ENCODE measurements at places on chromosomes 2 and 18.

DNA sequence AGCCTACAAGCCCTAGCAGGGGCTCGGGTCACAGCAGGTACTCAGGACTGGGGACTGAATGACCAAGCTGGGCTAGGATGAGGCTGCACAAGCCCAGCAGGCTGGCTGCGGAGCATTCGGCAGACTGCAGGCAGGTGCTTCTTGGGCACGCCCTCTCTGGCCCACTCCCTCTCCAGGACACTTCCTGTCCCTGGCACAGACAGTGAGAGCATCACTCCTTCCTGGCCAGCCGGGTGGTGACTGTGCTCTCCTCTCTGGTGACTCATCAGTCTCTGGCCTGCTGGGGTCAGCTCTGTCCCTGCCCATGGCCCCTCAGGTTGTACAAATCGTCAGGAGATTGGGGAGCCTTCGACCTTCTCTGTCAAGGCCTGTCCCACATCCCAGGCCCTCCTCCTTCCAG, 22.5 kb downstream of the C1QL2 start:
- DNase-seq, result no peak

DNA sequence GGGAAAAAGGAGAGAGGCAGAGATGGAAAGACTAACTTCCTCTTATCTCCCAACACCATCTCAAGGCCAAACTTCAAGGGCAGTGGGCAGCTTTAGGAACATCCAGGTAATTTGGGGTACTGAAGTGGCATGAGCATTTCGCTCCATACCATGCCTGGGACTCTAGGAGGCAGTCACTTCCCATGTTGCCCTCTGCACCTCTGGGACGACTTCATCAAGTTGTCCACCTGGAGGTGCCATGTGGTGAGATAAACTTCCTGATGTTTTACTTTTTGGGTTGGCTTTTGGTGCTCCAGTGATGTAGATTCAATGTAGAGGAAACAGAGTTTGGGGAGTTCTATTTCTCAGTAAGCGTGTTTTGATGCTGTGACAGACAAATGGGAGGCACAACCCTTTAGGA, 56.3 kb upstream of the UPP2 start:
- no peak for DNase-seq

- no peak for DNase-seq
Observed at GRCh38 chr2:64697297-64698176, 43.8 kb upstream of the SERTAD2 start.

DNA sequence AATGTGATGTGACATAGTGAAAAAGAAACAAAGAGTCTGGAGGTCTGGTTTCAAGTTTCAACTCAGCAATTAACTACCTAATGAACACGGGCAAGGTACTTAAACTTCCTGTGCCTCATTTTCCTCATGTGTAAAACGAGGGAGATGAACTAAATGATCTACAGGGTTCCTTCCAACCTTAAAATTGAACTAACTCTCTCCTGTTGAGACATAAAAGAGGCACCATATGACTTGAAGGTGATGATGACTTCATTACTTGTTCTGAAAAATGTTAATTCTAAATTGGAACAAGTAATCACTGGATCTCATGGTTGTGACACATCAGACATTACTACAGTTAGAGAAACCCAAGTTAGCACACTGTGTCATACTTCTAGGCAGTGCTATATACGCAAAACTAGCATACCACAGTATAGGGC, 8.9 kb upstream of the REL start:
- DNase-seq, result no peak

GRCh38 chr2:19900931-19901441, 797 bp downstream of the TTC32 start:
- peak; percentile 52 for DNase-seq

- DNase-seq, result no peak
Observed at GRCh38 chr2:237765875-237766274, 32.7 kb upstream of the RBM44 start.

DNA sequence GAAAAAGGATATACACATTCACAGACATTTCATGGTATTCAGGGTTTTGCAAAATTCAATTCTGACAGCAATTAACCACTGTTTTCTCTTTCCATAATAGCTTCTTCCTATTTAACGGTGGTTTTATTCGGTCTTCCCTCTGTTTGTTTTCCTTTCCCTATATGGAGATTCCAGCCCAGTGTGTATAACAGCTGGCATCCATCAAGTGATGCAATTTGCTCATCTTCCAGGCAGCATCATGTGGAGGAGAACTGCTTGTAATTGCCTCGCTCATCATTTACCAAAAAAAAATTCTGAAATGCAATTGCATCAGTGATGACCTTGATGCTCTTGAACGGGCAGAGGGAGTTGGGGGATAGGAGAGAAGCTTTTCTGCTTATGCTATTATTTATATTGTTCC, 165.9 kb upstream of the PGAP1 start:
- DNase-seq, result peak; percentile 65

DNA sequence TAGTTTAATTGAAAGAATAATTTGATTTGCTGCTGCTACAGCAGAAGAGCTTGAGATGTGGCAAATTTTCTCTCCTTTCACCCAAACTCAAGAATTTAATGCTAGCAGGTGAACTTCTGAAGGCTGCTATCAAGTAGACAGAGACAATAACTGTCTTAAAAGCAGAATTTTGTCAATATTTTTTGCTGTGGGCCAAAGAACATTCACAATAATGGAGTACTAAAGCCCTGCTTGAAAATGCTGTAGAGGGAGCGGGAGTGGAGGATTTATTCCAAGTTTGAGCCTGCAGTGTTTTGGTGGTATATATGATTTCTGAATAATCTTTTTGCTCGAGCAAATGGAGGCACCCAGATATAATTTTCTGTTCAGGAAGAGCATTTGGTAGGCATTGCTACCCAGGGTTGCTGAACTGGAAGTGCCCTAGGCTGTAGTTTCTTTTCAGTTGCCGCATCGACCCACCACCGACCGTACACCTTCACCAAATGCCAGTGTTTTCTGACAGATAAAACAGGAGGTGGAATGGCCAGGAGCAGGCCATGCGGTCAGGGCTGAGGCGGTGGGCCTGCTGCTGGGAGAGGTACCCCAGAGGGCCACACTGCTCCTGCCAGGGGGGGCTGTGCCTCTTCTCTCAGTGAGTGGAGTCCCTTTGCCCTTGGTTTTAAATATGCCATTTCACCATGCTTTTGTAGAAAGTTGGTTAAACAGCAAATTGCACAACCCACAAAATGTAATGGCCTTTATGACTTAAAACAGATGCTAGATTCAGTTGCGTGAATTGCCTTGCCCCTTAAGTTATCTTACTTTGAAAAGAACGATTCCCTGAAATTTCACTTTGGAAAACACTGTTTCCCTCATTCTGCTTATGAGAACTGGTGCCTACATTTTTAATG, 36.4 kb downstream of the TSHZ1 start:
- no peak for DNase-seq

- DNase-seq, result no peak
Observed at GRCh38 chr18:47531717-47532116, 280.3 kb upstream of the SKOR2 start.

- DNase-seq, result no peak
Observed at GRCh38 chr2:136291871-136292270, 173.9 kb upstream of the CXCR4 start.

DNA sequence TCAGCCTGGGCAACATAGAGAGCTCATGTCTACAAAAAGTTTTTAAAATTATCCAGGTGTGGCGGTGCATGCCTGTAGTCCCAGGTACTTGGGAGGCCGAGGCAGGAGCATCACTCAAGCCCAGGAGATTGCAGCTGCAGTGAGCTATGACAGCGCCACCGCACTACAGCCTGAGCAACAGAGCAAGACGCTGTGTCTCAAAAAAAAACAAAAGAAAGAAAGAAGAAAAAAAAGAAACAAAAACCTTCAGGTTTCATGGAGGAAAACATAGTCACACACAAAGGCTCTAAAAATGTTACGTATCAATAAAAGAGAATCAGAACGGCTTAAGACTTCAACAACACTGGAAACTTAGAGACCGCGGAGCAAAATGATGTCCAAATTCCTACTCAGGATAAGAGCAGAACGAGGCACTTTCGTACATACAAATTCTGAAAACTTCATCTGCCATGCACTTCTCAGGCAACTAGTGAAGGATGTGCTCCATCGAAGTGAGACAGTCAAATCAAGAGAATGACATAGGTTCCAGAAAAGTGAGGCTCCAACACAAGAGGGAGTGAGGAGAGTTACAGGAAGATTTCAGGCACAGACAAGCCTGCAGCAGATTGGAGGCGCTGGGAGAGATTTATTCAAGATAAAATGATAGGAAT, 4.4 kb downstream of the HDLBP start:
- no peak for DNase-seq

DNA sequence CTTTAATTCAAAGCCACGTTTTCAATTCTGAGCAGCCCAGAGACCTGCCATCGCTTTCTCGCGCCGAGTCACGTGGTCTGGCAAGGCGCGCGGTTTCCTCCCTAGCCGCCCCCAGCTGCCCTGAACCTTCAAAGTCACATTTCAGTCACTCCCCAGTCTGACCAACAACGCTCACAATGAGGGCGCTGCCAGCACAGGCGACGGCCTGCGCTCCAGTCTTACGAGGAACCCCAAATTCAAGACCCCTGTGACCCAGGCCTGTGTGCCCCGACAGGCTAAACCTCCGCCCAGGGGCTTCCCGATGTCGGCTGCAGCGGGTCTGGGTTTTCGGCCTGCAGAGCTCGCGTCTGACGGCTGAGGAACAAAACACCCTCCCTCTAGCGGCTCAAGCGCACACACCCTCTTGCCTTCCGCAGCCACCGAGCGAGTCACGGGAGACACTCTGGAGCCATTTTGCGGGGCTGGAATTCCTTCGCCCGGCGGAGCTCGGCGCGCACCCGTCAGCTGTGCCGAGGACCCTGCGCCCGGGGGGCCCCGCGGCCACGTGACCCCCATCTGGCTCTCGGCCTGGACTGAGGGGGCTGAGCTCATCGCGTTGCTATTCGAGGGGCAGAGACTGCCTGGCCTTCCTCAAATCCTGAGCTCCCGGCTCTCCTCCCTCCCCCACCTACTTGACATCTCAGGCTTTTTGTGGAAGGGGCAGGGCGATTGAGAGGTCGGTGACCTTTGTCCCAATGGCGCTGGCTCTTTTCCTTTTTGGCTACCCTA, 69.9 kb upstream of the ITGB6 start:
- peak; percentile 86 for DNase-seq

DNA sequence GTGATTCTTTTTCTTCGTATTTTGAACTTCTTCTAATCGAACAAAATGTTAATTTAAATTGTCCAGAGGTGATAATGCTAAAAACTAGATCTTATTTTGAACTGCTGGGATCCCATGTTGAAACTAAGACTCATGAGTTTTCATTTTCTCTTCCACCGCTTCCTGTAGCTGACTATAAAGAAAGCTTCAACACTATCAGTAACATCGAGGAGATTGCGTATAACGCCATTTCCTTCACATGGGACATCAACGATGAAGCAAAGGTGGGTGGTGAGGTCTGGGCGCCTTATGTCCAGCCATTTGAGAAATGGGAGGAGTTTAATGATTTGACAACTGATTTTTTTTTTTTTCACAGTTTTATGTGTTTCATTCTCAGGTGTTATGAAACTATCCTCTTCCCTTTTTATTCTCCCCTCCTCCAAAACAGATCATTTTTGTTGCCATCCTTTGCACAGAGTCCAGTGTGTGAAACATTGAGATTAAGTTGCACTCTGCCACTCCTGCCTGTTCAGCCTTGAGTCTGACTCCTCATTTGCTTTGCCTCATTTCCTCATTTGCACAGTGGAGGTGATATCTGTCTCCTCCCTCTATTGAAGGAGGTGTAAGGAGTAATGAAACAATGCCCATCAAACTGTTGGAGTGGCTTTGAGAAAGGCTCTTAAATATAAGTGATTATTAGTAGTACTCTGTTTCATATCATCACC, 13.8 kb downstream of the GRHL1 start:
- DNase-seq, result no peak

DNA sequence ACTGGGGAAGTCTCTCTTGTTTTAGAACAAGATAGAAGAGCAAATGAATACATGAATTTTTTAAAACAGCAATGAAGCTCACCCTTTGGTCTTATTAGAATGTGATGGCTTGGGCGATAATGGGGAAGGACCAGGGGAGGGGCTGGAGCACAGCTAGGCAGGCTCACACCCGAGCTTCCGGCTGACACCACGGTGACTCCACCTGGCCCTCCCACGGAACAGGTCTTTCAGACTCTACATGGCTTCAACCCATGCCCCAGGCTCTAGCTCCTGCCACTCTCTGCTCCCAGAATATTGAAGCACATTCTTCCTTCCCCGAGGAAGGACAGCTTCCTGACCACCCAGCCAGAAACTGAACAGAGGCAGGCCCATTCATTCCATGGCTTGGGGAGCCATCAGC, 127.5 kb upstream of the AGAP1 start:
- no peak for DNase-seq

- peak; percentile 24 for DNase-seq
Observed at GRCh38 chr2:24826773-24827145, 33.5 kb downstream of the CENPO start.

DNA sequence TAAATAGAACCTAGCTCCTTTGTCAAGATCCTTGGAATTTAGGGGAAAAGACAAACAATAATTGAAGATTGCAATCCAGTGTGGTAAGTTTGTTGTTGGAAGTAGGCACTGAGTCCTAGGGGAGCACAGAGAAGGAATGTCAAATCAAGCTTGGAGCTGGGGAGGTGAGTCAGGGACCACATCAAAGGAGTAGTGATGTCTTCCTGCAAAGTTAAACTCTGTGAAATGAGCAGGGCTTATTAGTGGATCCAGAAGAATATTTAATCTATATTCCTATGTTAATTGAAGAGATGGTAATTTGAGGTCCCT, 41.7 kb upstream of the NABP1 start:
- no peak for DNase-seq

DNA sequence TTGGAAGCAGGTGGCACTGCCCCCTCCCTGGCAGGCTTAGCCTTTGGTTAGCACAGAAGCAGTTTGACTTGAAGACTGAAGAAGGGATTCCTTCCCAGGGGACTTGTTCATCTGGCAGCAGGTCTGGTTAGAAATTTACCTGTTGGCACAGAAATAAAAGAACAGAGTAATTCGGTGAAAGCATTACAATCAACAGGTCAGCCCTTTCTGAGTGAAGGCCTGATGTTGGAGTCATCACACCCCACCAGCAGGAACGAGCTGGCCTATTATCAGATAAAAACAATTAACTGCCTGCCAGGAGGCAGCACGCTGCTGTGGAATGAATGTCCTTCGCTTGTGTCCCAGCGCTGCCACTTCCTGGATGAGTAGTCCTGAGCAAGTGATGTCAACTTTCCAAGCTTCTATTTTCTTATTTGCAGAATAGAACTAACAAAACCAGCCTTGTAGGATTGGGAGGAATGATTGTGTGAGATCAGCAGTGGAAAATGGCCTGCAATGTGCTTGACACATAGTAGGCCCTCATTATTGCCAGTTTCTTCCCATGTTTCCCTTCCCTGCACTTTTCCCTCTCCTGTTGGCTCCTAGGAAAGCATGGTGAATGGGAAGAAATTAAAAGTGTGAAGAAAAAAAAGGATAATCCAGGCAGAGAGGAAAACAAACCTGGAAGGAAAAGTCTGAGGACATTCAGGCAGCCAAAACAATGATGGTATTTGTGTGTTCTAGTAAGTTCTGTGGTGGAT, 29.0 kb downstream of the LGALSL start:
- peak; percentile 62 for DNase-seq

DNA sequence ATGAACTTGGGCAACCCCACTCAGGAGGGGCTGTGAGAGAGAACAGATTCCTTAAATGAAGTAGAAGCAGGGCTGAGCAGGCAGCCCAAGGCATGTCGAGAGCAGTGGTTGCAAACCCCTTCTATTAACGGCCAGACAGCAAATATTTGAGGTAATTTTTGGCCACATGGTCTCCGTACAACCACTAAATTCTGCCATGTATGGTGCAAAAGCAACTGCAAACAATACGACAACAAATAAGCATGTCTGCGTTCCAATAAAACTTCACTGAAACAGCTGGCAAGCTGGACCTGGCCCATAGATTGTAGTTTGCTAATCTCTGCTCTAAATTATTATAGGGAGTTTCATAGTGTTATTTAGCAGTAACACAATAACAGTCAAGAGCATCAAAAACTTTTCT, 217.0 kb upstream of the ZNF521 start:
- no peak for DNase-seq

- DNase-seq, result no peak
Observed at GRCh38 chr2:47014564-47015051, 99.0 kb upstream of the MCFD2 start.

Measured in ureter (tissue), 1 donor.